Upper lobe of left lung (tissue), 6 donors: ENCODE measurements at places on chromosomes 6 and 20. TPM values are rescaled to one million over a fixed set of nuclear protein-coding genes. Genes with fewer than 3 reads are reported as not detected.
A peak's percentile ranks its signal among the peaks of the same experiment; 100 is the strongest.

DNA sequence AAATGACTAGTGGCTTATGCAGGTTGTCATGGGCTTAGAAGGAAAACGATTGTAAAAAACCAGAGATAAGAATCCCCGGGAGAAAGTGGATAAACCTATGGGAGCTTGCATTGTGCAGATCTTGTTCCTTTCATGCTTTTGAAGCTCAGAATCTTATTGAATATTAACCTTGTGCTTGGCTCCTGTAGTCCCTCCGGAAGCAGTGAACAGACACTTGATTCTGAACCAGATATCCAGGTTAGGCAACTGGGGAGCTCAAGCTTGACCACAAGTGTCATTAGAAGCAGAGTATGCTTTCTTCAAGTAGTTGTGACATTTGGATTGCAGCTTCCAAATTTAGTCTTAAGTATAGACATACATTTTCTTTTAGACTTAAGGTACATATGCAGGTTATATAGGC is 212.6 kb upstream of the MOCS1 start:
- peak overlapping the region; percentile 38 for H3K27ac ChIP-seq
- no peak overlapping the region for H3K4me3 ChIP-seq
- H3K27me3 ChIP-seq = no peaks in the 10 kb centered on the region
- no peak for DNase-seq
- H3K4me1 ChIP-seq = peaks cover 4% of the 10 kb centered on the region

DNA sequence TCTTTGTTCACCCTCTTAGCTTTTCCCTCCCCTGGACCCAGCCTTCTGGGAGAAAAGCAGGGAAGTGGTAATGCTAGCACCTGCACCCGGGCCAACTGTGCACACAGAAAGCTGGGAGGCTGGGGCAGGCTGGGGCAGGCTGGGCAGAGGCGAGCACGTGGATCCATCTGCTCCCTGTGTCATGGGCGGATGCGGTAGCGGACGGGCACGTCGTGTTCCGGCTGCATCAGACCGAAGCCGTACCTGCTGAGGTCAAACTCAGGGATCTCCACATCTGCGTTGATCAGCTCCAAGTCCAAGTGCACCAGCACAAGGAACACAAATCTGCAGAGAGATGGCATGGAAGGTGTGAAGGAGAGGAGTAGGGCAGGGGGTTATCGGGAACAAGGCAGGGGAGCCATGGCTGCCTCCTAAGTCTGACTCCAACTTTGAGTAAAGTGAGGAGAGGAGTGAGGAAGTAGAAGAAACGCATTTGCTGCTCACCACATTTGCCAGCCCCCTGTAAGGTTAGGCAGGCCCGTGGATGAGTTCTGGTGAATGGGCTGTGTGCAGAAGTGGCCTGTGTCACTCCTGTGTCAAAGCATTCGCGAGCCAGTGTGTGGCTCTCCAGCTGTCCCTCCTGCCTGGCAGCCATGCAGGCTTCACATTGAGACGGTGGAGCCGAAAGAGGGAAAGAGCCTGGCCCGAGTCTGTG is 25.4 kb upstream of the KCNB1 start:
- no peak overlapping the region for H3K4me3 ChIP-seq
- H3K27ac ChIP-seq = no peak overlapping the region
- H3K36me3 ChIP-seq = no peaks in the 10 kb centered on the region
- no peaks in the 10 kb centered on the region for H3K27me3 ChIP-seq
- no peaks in the 10 kb centered on the region for H3K4me1 ChIP-seq

DNA sequence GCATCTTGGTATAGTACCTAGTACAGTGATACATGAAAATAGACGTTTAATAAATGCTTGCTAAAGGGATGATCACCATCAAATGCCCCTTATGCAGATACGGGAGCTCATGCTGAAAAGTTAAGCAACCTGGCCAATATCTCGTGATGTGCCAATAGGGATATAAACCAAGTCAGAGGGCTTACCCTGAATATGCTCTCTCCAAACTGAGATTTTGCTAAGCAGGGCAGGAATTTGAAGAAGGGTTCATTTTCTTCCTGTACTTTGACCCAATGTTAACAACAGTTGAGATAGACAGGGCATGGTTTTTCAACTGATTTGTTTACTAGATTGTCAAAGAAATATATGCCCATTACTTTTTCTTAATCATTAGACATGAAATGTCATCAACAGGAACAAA is 219.3 kb upstream of the PREP start:
- no peaks in the 10 kb centered on the region for H3K27me3 ChIP-seq
- no peak for DNase-seq
- no peaks in the 10 kb centered on the region for H3K36me3 ChIP-seq
- no peaks in the 10 kb centered on the region for H3K4me1 ChIP-seq
- H3K27ac ChIP-seq = no peak overlapping the region
- H3K4me3 ChIP-seq = no peak overlapping the region

DNA sequence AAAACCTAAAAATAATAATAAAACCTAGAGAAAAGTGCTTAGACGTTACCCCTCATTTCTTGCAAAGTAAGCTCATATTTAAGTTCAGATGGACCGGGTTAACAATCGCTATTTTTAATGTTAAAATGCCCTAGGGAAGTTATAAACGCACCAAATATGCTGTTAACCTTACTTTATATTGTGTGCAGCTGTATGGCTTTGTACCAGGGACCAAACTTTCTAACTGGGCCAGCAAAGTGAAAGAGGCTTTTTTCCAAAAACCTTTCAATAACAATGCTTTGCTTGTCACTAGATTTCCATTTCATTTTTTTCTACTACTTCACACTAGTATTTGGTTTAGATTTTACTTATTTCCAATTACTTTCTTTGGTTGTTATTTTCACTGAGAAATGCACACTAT is 248.5 kb downstream of the FOXC1 start:
- no peaks in the 10 kb centered on the region for H3K4me1 ChIP-seq
- no peak overlapping the region for H3K27ac ChIP-seq
- H3K36me3 ChIP-seq = no peaks in the 10 kb centered on the region
- H3K27me3 ChIP-seq = no peaks in the 10 kb centered on the region
- H3K4me3 ChIP-seq = no peak overlapping the region

DNA sequence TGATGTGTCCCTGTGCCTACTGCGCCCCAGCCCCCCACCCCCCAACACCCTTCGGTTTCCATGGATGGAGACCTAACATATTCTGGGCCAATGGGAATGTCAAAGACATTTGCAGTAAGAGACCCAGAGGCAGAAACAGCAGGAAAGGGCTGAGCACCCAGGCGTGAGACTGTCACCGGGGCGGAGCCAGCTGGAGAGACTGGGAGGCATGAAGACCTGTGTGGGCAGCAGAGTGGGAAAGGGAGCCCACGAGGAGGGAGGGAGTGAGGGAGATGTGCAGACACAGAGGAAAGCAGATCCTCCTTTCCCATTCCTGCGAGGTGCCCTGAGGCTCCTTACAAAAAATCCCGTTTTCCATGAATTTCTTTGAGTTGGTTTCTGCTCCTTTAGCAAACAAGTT is 150.2 kb downstream of the FOXC1 start:
- no peak overlapping the region for H3K4me3 ChIP-seq
- H3K36me3 ChIP-seq = no peaks in the 10 kb centered on the region
- H3K27ac ChIP-seq = no peak overlapping the region
- H3K4me1 ChIP-seq = no peaks in the 10 kb centered on the region
- H3K27me3 ChIP-seq = no peaks in the 10 kb centered on the region
- no peak for DNase-seq

Gene CPNE5
- total RNA-seq = 0.91 TPM

DNA sequence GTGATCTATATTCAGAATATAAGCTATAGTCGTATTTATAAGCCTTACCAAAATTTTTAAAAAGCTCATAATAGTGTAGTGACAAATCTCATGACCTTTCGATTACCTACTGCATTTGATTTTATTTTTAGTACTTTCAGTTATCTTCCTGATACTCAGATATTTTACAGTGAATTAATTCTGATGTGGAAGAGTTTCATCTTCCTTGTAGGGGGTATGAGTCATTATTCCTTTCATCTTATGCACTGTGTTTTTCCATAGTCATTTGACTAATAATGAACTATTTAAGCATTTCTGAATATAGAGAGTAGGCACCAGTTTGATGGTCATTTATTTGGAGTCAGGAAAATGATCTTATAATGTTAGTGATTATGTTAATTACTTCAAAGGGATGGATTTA is 36.4 kb downstream of the HDGFL1 start:
- no peak overlapping the region for H3K27ac ChIP-seq
- no peak overlapping the region for H3K4me3 ChIP-seq
- H3K27me3 ChIP-seq = no peaks in the 10 kb centered on the region
- DNase-seq = no peak

Gene CTAGE9
- total RNA-seq = not detected

- DNase-seq = no peak
- H3K36me3 ChIP-seq = peaks cover 21% of the 10 kb centered on the region
- no peak overlapping the region for H3K27ac ChIP-seq
- H3K27me3 ChIP-seq = no peaks in the 10 kb centered on the region
- no peak overlapping the region for H3K4me3 ChIP-seq
These were observed 40.7 kb downstream of the KCNK5 start for GRCh38 chr6:39188571-39188970.

- no peaks in the 10 kb centered on the region for H3K27me3 ChIP-seq
- no peak overlapping the region for H3K27ac ChIP-seq
- no peak for DNase-seq
- no peak overlapping the region for H3K4me3 ChIP-seq
These were observed 98.4 kb downstream of the FOXC1 start for GRCh38 chr6:1708122-1708521.

Gene ANGPT4
- 3.0 TPM for total RNA-seq

DNA sequence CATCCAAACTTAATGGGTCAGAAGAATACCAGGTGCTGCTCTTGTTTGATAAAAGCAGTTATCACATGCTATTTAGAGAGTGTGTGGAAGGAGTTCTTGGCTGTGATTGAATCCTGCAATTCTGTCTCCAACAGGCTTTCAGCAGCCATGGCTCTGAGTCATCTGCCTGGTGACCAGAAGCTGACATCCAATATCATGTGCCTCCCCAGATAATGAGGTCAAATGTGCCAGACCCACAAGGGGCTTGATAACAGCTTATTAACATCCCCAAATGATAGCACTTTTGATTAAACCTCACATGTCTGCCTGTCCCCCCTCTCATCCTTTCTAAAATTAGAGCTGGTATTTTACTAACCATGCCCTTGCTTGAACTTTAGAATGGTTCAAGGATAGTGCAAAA is 175.7 kb upstream of the PLN start:
- DNase-seq = no peak
- H3K27me3 ChIP-seq = no peaks in the 10 kb centered on the region
- no peaks in the 10 kb centered on the region for H3K36me3 ChIP-seq
- H3K4me3 ChIP-seq = no peak overlapping the region

GRCh38 chr20:19098806-19099578 is 113.5 kb upstream of the SLC24A3 start:
- H3K4me1 ChIP-seq = no peaks in the 10 kb centered on the region

DNA sequence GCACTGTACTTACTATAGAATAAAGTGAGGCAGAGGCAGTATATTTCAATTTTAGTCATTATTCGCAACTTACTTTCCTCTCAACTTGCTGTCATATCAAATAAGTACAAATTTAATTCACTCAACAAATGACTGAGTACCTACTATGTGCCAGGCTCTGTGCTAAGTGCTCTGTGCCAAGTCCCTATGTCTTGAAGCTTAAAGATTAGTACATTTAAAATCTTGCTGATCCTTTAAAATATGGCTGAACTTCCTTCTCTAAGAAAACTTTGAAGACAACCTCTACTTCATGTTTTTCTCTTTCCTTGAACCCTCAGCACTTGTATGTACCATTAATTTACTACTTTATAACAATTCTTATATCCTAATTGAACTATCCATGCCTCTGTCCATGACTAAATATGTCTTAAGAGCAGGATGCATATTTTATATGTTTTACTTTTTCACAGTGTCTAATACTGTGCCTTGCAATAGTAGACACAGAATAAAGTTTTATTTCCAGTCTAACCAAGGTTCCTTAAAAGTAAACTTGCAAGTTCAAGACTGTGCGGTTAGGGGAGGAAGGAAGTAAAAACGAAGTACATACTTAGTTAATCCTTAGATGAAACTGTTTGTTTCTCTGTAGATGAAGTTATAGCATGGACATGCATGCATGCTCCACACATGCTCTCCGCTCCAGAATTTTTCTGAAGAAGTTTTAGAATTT is 10.0 kb upstream of the LATS1 start:
- H3K27ac ChIP-seq = peak overlapping the region; percentile 57
- peaks cover 8% of the 10 kb centered on the region for H3K4me1 ChIP-seq
- no peak overlapping the region for H3K4me3 ChIP-seq
- no peak for DNase-seq

Gene SGK2
- 0.94 TPM for total RNA-seq

GRCh38 chr6:148240861-148241477 is 101.7 kb upstream of the SASH1 start:
- H3K27me3 ChIP-seq = no peaks in the 10 kb centered on the region
- no peak overlapping the region for H3K4me3 ChIP-seq
- no peaks in the 10 kb centered on the region for H3K36me3 ChIP-seq

DNA sequence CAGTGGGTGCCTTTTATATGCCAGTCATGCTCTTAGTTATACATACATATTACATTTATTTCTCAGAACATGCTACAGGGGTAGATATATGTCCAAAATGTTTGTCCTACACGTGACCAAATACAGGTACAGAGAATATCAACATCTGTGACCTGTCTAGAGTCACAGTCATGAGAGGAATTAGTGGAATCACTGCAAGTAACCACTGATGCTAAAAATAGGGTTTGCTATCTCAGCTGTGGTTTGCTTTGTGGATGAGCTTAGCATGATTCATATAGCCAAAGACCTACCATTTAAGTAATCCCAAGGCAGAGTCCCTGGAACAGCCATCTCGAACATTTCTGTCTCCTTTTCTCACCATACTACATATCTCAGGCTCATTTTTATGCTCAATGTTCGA is 32.3 kb downstream of the GSTA3 start:
- peaks cover 4% of the 10 kb centered on the region for H3K4me1 ChIP-seq
- H3K4me3 ChIP-seq = no peak overlapping the region
- H3K36me3 ChIP-seq = no peaks in the 10 kb centered on the region
- no peak for DNase-seq
- H3K27me3 ChIP-seq = no peaks in the 10 kb centered on the region

DNA sequence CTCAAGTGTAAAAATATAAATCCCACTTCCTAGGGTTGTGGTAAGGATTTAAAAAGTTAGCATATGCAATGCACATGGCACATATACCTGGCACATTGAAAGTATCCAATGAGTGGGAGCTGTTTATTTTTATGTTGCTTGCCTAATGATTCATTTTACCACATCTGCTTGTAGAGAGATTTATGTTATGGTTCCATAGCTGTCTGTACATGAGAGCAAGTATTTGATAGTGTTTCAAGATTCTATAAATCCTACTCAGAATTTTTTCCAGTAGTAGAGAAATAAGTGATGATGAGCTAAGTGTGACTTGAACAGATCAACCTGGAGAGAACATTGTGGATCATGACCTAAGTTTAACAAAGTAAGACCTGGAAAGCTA is 125.3 kb upstream of the SPTLC3 start:
- H3K27me3 ChIP-seq = no peaks in the 10 kb centered on the region
- DNase-seq = no peak
- no peak overlapping the region for H3K4me3 ChIP-seq
- H3K36me3 ChIP-seq = no peaks in the 10 kb centered on the region
- no peak overlapping the region for H3K27ac ChIP-seq

Gene PRKN
- 5.8 TPM for total RNA-seq
